ENCODE measurements at places on chromosomes 6 and 20.

GRCh38 chr6:49939993-49940498, 23.9 kb downstream of the DEFB114 start:
- no peak for DNase-seq

- DNase-seq: no peak
Measured at GRCh38 chr20:63404129-63405085, 43.3 kb upstream of the CHRNA4 start.

- DNase-seq: peak; percentile 62
Measured at GRCh38 chr6:72619883-72620696, 1.8 kb upstream of the KCNQ5 start.

DNA sequence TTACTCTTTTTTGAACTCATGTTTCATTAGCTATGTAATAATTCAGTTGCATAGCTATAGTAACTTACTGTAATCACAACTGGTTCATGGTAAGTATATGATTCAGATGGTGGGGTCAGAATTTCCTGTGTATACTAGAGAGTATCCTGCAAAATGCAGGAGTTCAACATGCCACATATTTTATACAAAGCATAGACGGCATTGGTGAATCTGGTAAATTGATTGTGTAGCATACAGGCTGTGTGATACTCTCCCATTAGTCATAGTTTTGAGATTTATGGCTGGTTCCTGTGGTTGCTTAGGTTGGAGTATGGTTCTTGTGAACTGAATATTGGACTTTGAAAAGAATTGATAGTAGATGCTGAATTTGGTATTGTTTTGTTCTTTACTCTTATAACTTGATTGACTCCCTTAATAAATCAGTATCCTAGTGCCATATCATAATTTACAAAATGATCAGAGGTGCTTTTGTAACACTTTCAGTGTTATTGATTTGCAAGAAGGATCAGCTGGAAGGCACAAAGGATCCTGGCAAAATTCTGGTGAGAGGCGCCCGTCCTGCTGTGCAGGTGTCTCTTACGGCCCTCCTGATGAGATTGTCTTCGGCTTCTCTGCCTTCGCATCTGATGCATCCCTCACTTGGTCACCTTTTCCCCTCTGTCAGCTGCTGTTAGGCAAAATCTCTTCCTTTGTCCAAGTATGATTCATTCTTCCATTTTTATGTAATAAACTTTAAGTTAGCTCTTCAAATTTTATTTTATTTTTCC, 22.6 kb downstream of the SNX9 start:
- DNase-seq: no peak

- no peak for DNase-seq
Measured at GRCh38 chr6:25486550-25486949, 165.5 kb upstream of the SCGN start.

- DNase-seq: no peak
Measured at GRCh38 chr6:113650610-113650979, 206.6 kb upstream of the MARCKS start.

- DNase-seq: no peak
Measured at GRCh38 chr6:137000825-137001224, 43.9 kb downstream of the IL20RA start.

DNA sequence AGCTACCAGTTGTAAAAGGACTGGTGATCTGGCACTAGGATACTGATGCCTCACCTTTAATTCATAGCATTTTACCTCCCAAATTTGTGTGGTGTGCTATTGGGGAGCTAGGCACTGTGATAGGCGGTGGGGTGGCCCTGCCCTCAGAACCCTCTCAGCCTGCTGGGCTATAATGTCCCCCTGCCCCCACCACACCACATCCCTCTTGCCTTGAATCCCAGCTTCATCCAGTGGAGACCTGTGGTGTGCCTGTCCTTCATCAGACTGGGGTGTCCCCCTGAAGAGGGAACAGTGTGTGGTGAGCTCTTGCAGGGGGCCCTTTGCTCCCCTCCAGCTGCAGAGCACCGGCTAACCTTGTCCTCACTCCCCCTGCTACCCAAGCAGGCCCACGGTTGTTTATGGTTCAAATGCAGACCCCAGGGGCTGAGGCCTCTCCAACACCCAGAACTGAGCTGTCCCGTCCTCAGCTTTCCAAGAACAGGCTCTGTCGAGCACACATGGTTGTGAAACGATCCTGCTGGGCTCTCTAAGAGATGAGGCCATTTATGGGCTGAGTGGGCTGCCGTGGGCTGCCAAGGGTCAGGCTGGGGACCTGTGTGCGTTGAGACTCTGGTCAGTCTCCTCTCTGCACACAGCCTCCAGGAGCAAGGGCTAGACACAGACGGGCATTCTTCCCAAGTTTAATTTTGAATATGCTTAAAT, 26.9 kb upstream of the VEGFA start:
- no peak for DNase-seq

- DNase-seq: no peak
Measured at GRCh38 chr20:58753922-58754551, 61.4 kb downstream of the NPEPL1 start.

- no peak for DNase-seq
Measured at GRCh38 chr6:22357724-22358189, 60.9 kb upstream of the PRL start.

DNA sequence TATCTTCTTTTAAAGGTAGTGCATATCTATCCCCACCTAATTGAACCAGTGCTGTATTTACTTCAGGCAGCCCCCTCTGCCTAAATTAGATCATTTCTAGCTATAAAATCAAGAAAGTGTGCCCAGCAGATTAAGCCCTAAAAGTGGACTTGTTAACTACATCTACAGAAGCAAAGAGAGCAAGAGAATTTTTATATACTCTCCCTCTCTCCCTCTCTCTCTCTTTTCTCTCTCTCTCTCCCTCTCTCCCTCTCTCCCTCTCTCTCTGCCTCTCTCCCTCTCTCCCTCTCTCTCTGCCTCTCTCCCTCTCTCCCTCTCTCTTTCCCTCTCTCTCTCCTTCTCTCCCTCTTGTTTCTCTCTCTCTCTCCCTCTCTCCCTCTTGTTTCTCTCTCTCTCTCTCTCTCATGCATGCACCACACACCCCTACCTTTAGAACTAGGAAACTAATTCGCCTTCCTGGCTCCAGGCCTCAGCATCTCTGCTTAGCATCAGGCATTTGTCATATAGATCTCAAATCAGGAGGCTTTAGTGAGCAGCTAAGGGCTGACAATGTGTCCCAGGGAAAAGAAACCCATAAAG, 71.4 kb downstream of the FOXA2 start:
- no peak for DNase-seq

- no peak for DNase-seq
Measured at GRCh38 chr20:19210391-19211155, 1.9 kb upstream of the SLC24A3 start.

GRCh38 chr6:158645064-158646022, 800 bp upstream of the DYNLT1 start:
- DNase-seq: no peak

DNA sequence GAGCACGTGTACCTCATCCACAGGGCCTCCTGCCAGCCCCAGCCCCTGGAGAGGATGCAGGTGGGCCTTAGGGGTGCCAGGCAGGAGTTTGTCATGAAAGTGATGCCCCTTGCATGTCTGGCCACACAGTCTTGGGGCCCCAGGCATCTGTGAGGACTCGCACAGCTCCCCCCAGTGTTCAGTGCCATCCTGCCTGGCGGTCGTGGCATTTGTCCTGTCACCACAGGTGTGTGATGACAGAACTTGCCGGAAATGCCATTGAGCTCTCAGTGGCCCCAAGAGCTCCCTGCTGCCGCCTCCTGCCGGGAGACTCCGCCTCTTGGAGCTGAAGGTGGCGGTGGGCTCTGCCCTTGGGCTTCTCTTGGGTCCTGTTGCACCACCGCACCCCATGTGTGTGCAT, 30.6 kb upstream of the ADRM1 start:
- DNase-seq: no peak

DNA sequence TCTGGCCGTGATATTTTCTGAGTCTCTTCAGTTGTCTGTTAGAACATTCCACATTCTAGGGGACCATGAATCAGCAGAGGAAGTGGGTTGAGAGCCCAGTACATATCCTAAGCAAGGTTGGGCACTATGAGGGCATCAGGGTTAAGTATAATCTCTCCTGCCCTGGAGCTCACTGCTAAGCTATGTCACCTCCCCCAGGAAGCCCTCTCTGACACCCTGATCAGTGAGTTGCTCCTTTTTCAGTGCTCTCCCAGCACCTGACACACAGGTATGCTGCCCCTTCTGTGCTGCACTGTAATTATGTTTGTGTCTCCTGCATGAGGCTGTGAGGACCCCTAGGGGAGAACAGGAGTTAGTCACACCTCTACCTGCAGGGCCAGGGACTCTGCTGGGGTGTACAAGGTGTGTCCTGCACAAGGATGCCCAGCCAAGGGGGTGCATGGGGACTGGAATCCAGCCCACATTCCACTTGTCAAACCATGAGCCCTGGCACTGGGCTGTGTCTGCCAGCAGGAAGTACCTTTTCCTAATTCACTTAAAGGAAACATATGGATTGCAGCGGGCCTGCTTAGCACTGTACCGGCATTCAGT, 3.9 kb downstream of the RAB44 start:
- DNase-seq: no peak

GRCh38 chr6:44831002-44831610, 443.6 kb downstream of the CDC5L start:
- no peak for DNase-seq

- no peak for DNase-seq
Measured at GRCh38 chr20:40763646-40764295, 74.7 kb upstream of the MAFB start.

GRCh38 chr20:41617059-41617901, 897 bp downstream of the CHD6 start:
- DNase-seq: peak; percentile 19

GRCh38 chr20:3296261-3297078, 57.5 kb upstream of the SLC4A11 start:
- no peak for DNase-seq

- no peak for DNase-seq
Measured at GRCh38 chr20:62089393-62089792, 23.7 kb upstream of the TAF4 start.

GRCh38 chr20:4708856-4709255, 12.9 kb upstream of the PRND start:
- no peak for DNase-seq

- DNase-seq: no peak
Measured at GRCh38 chr20:4041748-4042411, 26.5 kb upstream of the RNF24 start.

GRCh38 chr6:13548500-13549210, 25.7 kb upstream of the SIRT5 start:
- DNase-seq: no peak

GRCh38 chr6:149003560-149003959, 256.7 kb downstream of the UST start:
- DNase-seq: no peak

- DNase-seq: no peak
Measured at GRCh38 chr20:52191916-52192718, 538 bp upstream of the ZFP64 start.

GRCh38 chr20:46814366-46815232, 80.0 kb upstream of the EYA2 start:
- no peak for DNase-seq

DNA sequence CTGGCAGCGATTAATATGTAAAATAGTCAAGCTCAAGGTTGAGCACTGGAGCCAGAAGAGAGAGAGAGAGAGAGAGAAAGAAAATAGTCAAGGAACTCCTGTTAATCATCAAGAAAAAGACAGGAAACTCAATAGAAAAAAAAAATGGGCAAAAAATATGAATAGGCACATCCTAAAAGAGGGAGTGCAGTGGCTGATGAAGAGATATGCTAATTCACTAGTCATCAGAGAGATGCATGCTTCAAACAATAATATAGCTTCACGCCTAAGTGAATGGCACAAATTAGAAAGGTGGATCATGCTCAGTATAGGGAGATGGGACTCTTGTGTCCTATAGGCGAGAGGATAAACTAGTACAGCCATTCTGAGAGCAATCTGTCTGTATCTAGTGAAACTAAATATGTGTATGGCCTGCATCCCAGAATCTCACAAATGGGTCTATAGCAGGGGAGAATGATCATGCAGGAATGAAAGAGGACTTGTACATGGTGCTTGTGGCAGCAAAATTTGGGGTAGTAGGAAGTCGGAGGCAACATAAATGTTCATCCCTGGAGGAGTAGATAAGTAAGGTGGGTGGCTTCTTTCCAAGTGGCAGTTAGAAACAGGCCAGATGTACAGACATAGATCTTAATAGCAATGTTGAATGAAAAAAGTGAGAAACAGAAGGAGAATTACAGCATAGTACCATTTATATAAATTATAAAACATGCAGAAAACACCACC, 176.8 kb downstream of the VEGFA start:
- DNase-seq: no peak

DNA sequence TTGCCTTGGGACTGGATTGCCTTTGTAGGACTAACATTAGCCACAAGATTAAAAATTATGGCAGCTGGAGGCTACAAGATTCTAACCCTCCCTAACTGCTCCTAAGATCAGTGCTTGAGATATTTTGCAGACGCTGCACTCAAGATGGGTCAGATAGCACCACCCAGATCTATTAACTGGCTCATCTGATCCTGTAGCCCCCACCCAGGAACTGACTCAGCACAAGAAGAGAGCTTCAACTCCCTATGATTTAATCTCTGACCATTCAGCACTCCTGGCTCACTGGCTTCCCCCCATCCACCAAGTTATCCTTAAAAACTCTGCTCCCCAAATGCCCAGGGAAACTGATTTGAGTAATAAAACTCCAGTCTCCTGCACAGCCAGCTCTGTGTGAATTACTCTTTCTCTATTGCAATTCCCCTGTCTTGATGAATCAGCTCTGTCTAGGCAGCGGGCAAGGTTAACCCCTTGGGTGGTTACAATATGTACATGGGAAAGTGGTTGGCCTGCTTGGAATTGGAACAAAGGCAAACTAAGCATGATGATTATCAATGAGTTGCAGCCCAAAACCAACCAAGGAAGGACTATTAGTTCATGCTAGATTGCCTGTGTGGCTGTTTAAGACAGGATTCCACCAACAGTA, 111.3 kb downstream of the OR2B2 start:
- no peak for DNase-seq

DNA sequence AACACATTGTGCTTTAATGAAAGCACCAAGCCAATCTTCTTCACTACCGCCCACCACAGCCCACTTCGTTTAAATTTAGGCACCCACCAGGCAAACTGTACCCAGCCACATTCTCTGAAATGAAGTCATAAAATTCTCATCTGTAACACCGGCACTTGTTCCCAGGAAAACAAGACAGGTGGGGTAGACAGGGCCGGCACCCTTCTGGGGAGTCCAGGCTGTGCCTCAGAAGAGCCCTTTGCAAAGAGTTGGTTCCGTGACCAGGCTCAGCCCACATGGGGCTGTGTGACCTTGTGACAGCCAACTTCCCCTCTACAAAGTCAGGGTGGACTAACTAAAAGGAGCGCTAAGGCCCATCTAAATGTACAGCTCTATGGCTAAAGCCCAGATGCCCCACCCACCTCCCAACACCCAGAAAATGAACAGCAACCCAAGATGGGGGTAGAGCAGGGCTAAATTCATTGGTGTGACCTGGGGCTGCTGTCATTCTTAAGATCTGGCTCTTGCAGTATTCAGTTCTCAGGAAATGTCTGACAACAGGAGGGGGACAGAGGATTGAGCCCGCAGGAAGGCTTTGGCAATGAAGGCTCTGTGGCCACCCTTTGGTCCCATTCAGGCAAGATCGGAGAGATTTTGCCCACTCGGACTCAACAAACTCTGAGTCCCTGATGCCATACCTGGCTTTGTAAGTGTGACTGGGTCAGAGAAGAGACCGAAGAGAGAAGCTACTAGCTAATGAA, 56.7 kb downstream of the TRERF1 start:
- no peak for DNase-seq
